Activated CD8-positive, alpha-beta memory T cell treated with anti-CD3 and anti-CD28 coated beads, Interleukin-2, amount 50 U/mL, for 4 hours (primary cell): ENCODE measurements at places on chromosomes 16 and 17.
A peak's percentile ranks its signal among the peaks of the same experiment; 100 is the strongest.

DNA sequence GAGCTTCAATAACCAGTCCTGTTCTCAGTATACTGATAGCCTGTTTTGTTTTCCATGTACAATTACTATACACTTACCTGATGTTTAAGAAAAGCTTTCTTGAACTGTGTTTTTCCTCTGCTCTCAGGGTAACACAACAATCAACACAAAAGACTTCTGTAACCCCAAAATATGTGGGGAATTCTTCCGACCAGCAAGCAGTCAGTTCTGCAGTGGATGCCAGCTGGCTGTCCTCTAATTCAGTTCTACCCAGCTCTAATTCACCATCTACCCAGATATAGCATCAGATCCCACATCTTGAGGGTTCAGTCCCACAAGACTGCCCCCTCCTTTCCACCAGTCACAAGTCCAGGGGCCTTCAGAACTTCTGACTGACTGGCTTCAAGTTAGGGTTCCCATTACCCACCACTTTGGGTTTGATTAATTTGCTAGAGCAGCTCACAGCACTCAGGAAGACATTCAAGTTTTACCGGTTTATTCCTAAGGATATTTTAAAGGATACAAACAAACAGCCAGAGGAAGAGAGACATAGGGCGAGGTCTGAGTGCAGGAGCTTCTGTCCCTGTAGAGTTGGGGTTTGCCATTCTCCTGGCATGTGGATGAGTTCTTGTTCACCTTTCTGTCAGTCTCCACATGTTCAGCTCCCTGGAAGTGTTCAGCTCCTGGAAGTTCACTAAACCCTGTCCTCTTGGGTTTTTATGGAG is 178.2 kb downstream of the CHD9 start:
- no peak for DNase-seq

DNA sequence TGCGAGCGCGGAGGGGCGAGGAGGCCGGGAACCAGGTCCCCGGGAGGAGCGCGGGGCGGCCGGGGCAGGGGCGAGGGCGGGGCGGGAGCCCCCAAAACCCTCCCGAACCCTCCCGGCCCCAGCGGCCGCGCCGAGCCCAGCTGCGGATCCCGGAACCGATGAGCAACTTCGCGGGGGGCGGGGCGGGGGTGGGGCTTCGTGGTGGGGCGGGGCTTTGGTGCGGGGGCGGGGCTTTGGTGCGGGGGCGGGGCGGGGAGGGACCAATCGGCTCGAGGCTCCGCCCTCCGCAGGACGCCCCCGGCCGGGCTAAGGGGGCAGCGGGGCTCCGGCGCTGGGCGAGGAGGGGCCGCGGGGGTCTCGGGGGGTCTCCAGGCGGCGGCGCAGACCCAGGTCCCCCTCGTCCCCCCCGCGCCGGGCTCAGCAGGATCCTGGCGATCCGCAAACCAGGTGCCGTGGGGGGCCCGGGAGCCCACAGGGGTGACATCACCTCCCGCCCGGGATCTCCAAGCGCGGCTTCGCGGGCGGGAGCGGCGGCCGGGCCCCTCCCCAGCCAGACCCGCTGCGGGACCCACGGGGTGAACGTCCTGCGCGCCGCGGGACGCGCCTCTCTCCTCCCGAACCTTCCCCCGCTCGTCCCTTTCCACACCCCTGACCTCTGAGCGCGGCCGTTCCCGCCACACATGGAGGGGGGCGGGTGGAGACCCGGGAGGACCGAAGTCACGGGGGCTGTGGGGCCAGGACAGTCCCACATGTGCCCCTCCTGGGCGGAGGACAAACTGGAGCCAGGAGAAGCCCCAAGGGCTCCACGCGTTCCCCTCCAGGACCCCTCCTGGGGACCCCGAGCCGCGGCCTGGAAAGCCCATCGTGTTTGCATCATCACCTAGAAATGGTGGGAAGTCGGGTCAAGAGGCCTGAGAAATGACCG is at the start of gene ABR:
TSS of gene ABR (minus strand) at position 164 of the 925 bp plus-strand sequence. CDS start 254 bp downstream, outside the sequence.
- DNase-seq, result peak; percentile 64

DNA sequence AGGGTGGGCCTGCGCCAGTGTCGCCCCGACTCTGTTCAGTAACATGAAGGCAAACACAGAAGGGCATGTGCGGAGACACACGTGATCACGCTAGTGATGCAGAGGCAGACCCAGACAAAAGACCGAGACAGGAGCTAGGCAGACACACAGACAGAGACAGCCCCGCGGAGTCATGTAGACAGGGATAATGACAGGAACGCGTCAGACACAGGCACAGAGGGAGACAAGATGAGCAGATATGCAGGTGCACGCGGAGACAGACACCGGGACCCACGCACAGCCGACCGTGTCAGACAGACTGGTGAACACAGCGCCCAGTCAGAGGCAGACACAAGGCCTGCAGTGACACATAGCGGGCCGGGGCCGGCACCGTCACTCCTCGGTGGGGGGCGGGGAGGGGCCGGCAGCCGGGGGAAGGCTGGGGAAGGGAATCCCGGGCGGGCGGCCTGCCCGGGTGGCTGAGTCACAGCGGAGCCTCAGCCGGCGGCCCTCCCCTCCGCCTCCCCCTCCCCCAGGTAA is 7.4 kb downstream of the KDM6B start:
- DNase-seq, result peak; percentile 97

DNA sequence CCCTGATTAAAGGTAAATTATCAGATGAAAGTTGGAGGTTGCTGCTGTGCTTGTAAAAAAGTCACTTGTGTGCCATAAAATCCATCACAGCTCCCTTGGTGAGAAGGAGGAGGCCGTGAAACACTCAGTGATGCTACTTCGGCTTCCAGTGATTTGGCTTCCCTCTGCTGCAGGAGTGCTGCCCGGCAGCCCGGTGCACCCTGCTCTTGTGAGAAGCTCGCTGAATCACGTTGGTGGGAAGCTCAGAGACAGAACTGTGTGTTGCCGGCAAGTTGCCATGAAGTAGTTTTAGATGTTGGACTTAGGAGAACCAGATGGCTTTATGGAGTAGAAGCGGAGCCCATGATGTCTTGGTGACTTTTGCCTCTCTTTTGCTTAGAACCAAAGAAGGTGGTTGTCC is 33.3 kb downstream of the MSI2 start:
- DNase-seq, result no peak

DNA sequence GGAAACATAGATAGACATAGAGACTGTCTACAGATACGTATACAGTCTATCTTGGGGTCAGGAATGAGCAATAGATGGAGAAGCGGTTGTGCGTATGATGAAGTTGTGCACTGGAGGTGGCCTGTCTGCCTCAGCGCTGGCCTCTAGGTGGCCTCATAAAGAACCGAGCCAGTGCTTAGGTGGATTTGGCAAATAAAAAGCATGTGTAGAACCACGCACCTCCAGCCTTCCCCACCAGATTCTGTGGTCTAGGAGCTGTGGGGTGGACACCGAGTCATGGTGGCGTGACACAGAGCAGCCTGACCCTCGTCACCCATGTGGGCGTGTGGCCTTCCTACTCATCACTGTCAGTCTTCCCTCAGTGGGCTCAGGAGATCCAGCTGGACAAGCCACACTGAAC is 34.0 kb downstream of the PGS1 start:
- no peak for DNase-seq

DNA sequence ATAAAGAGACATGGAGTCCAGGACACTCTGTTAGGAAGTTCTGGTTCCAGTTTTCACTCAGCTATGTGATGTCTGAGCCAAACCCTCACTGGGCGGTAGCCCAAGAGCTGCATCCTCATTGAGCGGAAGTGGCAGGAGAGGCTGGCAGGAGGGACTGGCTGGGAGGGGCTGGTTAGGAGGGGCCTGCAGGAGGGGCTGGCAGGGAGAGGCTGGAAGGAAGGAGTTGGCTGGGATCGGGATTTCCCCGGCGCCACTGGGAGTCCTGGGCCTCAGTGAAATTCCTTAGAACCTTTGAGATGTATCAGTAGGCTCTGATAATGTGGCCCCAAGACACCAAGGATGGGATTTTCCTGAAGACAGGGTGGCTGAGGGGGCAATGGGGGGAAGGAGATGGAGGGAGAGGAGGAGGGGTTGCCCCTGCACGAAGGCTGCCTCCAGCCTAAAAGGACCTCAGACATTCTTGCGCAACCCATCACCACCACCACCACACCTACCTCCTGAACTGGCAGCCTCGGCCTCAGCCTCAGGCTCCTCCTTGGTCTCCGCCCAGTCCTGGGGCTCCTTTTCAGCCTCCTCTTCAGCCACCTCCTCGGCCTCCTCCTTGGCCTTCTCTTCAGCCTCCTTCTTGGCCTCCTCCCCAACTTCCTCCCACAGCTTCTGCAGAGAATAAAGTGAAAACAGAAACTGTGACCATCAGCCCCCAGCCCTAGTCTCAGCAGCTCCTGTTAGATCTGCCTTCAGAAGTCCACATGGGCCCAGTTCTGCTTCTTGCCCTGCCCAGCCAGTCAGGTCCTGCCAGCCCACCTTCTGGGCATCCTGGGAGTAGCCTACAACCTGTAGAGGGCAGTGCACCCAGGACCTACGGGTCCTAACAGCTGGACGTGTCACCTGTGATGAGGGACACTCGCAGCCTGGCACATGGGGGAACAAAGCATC is 31.7 kb downstream of the CNGB1 start:
- no peak for DNase-seq

GRCh38 chr17:70405492-70406220 is 236.3 kb downstream of the KCNJ2 start:
- no peak for DNase-seq

DNA sequence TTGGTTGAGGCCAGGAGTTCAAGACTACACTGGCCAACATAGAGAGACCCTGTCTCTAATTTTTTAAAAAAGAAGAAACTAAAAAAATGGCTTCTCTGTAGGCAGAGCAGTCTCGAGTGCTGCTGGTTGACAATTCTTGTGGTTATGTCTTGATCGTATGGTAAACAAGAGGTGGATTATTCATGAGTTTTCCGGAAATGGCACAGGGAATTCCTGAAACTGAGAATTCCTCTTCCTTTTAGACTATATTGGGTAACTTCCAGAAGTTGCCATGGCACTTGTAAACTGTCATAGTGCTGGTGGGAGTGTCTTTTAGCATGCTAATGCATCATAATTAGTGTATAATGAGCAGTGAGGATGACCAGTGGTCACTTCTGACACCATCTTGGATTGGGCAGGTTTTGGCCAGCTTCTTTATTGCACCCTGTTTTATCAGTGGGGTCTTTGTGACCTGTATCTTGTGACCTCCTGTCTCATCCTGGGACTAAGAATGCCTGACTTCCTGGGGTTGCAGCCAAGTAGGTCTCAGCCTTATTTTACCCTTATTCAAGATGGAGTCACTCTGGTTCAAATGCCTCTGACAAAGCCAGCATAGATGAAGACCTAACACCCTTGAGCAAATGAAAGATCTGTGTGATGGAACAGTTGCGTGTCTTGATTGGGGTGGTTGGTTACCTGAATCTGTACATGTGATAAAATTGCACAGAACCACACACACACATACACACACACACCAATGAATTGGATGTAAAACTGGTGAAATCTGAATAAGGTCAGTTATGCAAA is 30.2 kb downstream of the BMERB1 start:
- no peak for DNase-seq

DNA sequence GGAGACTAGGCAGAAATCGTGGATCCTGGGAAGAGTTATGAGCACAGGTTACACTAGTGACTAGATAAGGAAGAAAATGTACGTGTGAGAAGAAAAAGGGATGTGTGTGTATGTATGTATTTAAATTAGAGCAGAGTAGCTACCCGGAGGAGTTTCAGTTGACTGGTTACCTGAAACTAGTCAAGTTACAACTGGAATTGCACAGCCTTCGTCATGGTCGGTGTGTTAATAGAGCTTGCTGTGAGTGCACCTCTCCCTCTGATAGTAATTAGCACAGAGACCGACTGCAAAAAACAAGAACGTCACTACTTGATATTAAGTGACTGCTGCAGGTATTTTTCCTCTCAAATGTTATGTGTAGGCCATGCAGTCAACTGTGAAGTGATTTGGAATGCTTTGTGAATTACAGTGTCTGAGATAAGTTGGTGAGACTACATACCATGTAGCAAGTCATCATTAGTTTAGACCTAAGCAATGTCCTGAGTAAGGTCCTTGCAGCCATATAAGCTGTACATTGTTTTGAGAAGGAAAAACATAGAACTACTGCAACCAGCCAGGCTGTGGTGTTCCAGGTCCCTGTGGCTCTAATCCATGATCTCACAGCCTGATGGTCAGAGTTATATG is 95.7 kb downstream of the WNT3 start:
- DNase-seq, result no peak

DNA sequence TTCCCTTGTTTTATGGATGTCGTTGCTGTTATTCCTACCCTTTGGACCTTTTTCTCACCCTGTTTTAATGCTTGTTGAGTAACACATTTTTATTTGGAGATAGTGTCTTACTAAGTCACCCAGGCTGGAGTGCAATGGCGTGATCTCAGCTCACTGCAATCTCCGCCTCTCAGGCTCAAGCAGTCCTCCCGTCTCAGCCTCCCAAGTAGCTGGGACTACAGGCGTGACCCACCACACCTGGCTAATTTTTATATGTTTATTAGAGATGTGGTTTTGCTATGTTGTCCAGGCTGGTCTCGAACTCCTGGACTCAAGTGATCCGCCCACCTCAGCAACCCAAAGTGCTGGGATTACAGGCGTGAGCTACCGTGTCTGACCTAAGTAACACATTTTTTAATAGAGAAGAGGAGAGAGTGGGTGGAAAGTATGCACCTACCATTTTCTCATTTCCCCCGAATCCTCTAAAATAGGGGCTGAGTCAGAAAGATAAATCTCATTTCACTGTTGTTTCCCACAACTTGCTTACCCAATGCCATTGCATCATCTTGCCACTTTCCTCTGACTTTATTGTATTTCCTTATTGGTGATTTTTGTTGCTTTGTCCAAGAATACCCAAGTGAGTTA is 7.0 kb downstream of the DHX40 start:
- no peak for DNase-seq

DNA sequence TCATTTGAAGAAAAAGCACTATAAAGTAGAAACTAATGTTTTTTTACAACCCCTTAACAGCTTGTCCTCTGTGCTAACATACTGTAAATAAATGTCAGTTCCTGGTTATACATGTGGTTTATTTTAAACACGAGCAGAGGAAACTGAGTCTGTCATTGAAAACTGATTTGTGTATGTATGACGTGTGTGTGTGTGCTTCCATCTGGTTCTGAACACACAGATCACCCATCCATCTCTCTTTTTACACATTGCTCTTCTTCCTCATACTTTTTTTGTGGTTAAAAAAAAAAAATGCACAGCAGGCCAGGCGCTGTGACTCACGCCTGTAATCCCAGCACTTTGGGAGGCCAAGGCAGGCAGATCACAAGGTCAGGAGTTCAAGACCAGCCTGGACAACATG is 49.5 kb downstream of the ZNF423 start:
- no peak for DNase-seq

DNA sequence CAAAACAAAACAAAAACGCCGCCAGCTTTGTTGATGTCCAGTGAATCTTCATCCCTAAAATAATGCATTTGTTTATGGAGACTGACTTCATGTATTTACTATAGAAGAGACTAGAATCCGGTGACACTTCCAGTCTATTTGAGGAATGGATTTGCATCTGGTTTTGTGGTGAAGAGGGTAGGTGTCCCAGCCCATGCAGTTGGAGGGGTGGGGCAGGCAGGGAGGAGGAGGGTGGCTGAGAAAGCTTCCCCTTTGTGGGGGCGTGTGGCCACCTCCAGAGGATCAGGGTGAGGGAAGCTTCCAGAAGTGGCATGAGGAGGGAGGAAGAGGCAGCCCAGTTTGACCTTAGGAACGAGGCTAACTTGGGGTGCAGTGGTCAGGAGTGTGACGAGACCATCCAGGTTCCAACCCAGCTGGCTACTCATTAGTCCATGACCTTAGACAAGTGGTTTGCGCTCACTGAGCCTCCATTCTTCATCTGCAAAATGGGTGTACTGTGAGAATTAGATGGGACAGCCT is 69.5 kb downstream of the CMIP start:
- no peak for DNase-seq
